ENCODE measurements at places on chromosomes 12 and 14.

GRCh38 chr12:6934110-6934509 is 6.4 kb downstream of the ATN1 start:
- no peak for DNase-seq

DNA sequence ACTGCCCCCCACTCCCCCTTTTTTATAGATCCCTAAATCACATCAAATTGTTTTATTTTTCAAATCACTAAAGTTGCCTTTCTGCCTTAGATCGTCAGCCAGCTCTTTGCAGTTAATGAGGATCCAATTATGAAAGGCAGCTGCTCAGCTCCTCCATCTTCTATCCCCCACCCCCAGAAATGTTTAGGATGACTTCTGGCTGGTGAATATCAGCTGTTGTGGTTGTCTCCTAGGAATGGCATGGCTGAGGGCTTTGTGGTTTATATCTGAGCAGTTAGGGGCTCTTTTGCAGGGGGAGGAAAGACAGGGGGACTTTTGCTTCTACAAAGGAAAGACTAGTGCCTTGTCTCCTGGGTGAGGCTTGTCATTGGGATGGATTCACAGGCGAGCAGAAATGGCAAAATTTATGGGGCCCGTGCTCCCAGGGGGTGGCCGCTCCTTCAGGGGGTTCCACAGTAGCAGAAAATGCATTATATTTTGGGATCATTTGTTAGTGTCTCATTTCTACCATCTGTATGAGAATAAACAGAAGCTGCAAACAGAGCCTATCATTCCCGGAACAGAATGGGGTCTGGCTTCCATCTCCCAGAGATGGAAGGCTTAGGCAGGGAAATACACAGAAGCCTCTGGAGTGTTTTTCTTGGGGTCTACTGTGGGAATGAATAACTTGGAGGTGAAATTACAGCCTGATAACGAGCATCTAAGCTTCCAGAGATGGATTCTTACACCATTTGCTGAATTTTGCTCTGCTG is 6.5 kb downstream of the JDP2 start:
- DNase-seq, result no peak

DNA sequence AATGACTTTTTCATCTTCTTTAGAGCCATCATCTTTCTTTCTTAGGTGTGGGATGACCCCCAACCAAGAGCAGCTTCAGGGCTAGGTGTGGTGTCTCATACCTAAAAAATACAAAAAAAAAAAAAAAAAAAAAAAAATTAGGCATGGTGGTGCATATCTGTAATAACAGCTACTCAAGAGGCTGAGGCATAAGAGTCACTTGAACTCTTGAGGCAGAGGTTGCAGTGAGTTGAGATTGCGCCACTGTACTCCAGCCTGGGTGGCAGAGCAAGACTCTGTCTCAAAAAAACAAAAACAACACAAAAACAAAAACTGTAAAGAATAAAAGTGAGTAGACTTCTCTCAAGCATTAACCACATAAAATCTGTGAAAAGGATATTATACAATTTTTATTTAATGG is 8.0 kb upstream of the ATF7IP start:
- no peak for DNase-seq

GRCh38 chr14:90605430-90605829 is 208.6 kb downstream of the CALM1 start:
- DNase-seq, result no peak

GRCh38 chr12:115763376-115763775 is 514.1 kb downstream of the MED13L start:
- no peak for DNase-seq

- no peak for DNase-seq
Observed at GRCh38 chr14:96112032-96112431, 72.9 kb downstream of the C14orf132 start.

DNA sequence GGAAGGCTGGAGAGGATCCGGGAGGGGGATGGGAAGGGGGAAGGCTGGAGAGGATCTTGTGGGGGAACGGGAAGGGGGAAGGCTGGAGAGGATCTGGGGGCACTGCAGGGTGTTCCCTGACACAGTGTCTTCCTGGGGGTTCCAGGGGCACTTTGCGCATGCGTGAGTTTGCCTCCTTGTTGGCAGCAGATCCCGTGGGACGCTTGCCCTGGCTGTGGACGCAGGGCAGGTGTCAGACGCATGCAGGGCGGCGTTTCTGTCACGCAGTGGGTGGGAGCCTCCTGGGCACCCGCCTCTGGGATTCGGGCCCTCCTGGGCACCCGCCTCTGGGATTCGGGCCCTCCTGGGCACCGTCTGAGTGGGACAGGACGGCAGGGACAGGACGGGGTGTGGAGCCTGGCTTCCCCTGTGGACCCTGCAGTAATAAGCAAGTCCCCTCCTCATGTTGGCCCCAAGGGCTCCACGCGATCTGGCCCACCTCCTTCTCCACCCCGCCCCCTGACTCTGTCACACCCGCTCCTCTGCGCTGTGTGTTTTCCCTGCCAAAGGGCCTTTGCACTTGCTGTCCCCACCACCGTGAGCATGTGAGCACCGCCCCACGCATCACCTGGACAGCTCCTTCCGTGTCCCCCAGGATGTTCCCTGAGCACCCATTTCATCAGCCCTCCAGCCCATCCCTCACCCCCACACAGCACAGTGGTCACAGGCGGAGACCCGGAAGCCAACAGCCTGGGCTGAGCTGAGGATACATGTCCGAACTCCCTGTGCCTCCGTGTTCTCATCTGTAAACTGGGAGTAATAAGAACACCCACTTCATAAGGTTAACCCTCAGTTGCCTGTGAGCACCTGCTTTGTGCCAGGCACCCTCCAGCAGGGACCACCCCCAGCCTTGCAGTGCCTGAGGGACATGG is 4.4 kb downstream of the MMP17 start:
- DNase-seq, result no peak
